ENCODE measurements at places on chromosomes 6 and 20.

GRCh38 chr6:32116674-32117073 lies 7.5 kb upstream of the TNXB start:
- DNase-seq = no peak

DNA sequence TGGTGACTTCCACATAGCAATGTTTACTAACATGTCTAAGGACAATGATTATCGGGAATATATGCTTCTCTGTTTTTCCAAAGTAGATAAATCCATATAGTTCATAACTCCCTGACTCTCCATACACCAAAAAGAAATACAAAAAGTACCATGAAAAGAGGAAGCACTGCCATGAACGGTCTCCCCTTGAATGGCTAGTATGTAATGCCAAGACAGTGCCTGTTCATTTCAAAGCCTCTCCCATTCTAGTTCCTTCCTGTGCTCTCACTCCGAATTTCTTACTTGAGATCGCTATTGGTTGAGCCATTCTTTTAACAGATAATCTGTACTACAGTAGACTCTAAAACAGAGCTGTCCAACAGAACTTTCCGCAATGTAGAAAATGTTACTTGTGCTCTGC lies 54.8 kb upstream of the EDN1 start:
- no peak for DNase-seq

GRCh38 chr20:41526327-41526726 lies 91.8 kb downstream of the CHD6 start:
- DNase-seq = no peak

GRCh38 chr20:63072231-63072791 lies 65.5 kb upstream of the BHLHE23 start:
- no peak for DNase-seq

DNA sequence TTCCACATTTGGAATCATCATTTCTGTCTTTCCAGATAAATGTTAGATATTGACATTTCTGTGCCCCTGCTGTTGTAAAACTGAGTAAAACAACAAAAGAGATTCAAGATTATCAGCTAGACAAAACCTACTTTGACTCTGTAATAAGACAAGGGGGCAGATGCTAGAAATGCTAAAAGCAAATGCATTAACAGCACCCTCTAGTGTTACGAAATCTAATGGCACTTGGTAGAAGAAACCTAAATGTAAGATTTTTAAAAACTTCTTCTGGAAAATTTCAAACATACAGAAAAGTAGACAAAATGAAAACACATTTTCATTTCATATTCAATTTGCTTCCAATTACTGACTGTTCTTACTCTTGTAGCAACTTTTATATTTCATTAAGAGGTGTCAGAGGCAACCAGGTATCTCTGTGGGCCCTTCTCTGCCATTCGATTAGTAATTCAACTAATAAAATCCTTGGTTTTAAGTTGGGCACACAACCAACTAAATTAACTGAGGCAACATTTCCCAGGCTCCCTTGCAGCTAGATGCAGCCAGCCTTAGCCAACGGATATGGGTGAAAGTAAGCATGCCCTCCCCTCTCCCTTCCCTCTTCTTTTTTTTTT lies 45.0 kb downstream of the SLC23A2 start:
- no peak for DNase-seq

DNA sequence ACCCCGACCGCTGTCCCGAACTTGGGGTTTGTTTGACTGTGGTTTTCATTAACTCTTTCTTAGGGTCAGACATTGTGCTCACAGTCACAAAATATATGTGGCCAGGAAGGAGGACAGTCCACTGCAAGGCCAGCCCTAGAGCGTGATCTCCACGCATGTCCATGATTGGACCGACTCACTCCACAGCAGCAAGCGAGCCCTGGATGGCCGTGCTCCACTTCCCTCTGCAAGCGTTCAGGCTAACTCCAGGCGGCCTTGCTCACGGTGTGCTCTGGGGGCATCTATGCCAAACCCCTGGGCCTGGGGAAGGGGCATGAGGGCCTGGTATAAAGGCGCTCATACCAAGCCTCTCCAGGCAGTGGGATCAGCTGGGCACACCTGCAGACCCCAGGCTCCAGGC lies 5.6 kb downstream of the DACT2 start:
- no peak for DNase-seq

GRCh38 chr6:6964675-6965074 lies 143.1 kb upstream of the RREB1 start:
- DNase-seq = no peak

GRCh38 chr6:71289039-71289801 lies 609 bp downstream of the OGFRL1 start:
- DNase-seq = peak; percentile 25

- DNase-seq = no peak
Observed at GRCh38 chr6:35199866-35200265, 13.9 kb upstream of the SCUBE3 start.

DNA sequence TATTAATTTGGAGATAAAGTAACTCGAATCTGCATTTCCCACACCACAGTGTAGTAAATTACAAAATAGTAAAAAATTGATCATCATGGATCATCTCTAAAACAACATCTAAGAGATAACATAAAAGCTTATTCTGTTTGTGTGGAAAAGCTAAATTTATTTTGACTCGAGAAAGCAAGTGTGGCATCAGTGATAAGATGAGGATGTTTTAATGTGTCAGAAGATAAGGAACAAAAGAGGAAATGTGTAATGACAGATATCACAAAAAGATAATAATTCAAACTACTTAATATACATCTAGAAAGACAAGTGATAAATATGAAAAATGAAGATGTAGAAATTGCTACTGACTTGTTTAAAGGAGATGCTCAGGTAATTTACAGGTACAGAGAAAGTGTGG lies 74.1 kb downstream of the DNAH8 start:
- DNase-seq = no peak

DNA sequence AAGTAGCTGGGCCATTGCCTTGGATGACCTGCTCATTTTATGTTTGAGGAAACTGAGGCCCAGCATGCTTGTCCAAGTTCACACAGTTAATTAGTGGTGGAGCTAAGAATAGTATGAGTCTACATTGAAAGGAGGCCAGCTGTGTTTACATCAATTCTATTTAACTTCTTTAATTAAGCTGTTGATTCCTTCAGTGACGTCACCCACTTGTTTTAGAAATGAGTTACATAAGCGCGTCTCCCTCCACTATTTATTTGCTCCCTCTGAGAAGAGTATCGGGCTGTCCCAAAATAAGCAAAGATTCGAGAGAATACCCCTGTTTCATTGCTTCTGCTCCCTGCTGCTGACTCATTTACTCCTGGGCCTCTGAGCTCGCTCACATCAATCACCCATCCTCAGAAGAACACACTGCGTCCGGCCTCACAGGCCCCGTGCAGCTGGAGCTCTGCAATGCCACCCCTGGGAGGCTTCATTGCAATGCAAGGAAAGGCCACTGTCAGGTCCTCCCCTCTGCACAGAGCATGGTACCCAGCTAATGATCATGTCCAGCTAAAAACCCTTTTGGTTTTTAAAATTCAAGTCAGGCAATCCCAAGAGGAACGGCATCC lies 74.8 kb upstream of the BMP2 start:
- DNase-seq = no peak

GRCh38 chr20:25035921-25036320 lies 22.0 kb downstream of the ACSS1 start:
- DNase-seq = no peak

- no peak for DNase-seq
Observed at GRCh38 chr6:51049288-51049982, 230.8 kb downstream of the TFAP2B start.

- peak; percentile 33 for DNase-seq
Observed at GRCh38 chr6:16318538-16318937, 80.2 kb downstream of the GMPR start.
